Left hindlimb (tissue), 1 donor: ENCODE measurements at places on chromosomes 3 and 15.

- DNase-seq: peak; percentile 50
Measured at GRCh38 chr3:194487289-194488054, 670 bp upstream of the ATP13A3 start.

- no peak for DNase-seq
Measured at GRCh38 chr3:111608383-111608782, 13.2 kb upstream of the ZBED2 start.

DNA sequence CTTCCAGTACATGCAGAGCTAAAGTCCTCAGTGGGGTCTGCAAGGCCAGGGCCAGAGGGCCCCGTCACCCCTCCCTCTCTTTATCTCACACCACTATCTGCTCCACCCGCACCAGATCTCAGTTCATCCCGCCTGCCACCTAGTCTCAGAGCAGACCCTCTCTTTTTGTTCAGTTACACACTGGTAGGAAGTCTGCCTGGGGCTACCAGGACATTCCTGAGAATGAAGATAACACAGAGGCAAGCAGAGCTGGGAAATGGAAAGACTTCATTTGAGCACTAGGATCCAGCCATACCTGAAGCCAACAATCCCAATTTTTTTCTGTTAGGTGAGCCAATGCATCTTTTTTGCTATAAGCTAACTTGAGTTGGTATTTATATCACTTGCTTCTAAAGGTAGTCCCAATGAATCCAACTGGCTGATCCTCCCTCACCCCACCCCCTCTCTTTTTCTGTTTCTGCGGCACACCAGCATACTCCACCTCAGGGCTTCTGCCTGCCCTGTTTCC lies 24.5 kb downstream of the ATP2B2 start:
- no peak for DNase-seq

DNA sequence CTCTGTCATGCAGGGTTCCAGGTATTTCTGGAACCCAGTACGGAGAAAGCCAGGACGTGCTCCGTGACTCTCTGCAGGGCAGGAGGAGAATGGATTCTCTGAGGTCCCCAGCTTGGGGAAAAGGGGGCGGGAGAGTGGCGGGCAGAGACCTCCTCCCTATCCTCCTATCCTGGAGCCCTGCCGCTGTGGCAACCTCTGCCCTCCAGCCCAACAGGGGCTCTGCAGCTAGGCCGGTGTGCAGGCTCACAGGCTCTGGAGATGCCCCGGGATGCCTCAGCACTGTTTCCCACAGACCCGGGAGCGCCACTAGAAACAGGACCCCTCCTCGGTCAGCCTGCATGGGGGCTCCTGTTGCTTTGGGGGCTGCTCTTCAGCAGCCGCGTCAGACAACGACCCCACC lies 43.1 kb downstream of the NUP210 start:
- no peak for DNase-seq

DNA sequence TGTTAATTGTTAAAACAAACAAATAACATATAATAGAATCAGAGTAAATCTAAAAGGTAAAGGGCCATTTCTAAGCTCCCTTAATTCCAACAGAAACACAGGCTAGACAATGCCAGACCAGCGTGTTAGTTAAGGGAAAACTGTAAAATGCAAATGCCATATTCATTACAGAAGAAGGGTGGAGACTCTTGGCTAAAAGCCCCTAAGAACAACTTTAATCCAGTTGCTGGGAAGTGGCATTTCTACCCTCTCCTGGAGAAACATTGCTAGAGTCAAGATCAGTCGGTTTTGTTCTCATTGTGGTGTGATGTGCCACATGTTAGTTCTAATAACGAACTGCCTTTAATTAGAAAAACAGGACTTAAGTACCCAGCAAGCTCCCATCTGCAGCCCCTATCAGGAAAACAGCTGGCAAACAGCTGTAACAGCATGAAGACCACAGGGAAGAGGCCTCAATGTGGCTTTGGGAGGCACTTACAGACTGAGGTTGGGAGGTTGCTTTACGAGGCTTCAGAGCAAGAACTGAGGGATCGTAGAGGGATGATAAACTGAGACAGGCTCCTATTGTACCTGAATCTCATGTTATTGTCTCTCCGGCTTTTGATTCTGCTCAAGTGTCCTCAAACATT lies 1134.8 kb downstream of the ROBO1 start:
- no peak for DNase-seq

- DNase-seq: peak; percentile 69
Measured at GRCh38 chr3:180036671-180037455, at the start of gene PEX5L. PEX5L (minus strand) TSS chr3:180036937; CDS start chr3:180036599, 338 bp downstream.

DNA sequence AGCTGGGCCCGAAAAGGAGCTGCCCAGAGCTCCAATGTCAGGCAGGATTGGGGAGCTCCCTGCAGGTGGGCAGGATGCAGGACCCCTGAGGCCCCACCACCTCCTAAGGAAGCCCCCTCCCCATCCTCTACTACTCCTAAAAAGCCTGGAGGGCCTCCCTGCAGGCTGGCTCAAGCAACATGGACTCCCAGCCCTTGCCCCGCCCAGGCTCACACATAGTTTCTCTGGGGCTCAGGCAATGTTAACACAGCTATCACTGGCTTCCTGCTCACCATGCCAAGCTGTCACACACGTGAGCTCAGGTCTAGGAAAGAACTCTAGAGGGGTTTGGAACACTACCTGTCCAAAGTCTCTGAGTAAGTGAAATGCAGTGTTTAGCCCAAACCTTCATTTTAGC lies 65.4 kb upstream of the ZNF148 start:
- no peak for DNase-seq

DNA sequence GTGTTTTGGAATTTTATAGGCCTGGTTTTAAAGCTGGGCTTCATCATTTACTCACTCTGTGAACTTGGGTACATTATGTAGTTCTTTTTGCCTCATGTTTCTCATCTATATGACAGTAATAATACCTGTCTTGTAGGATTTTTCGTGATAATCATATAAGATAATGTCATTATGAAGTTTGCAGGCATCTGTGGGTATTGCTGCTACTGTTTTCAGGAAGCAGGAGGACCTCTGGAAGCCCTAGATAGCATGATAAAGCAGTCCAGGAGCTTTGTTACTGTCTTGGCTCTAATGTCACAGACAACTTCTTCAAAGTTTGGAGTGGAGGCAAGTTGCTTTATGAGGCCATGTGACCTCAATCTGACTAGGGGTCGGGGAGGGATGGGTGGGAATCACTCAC lies 145.0 kb upstream of the MEIS2 start:
- no peak for DNase-seq

- DNase-seq: no peak
Measured at GRCh38 chr15:56893364-56893678, 25.1 kb upstream of the TCF12 start.

DNA sequence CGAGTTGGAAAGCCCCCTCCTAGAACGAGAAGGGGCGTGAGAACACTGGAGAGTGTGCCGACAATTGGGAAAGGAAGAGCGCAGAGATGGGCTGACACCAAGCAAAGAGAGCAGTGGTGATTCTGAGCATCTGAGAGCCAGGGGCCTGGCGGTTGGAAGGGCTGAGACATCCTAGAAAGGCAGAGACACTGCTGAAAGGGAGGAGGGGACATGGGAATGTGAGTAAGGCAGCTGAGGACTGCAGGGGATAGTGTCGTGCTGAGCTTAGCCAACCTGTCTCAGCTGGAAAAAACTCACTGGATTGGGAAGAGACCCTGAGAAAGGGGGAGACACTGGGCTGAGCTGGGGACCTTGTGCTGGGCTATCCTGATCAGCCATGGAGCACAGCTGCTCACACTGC lies 58.1 kb upstream of the SLC6A6 start:
- DNase-seq: no peak

DNA sequence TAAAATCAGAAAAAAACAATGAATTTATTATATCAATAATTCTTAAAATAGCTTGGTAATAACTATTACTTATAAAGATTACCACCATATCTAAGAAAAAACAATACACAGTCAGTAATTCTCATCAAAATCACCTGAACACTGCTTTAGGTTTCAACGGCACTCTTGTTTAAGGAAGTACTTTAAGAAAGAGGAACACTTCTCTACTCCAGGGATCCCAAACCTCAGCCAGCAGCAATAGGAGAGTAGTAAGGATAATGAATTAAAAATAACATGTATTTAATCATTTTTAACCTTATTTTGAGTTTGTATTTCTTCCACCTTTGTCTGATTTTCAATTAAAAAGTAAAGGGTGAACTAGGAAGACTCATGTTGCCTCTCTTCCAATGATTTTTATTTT lies 494.0 kb upstream of the NR2F2 start:
- DNase-seq: no peak

- no peak for DNase-seq
Measured at GRCh38 chr3:78761126-78761525, 1006.7 kb downstream of the ROBO1 start.
